ENCODE measurements at places on chromosomes 5 and 9.

DNA sequence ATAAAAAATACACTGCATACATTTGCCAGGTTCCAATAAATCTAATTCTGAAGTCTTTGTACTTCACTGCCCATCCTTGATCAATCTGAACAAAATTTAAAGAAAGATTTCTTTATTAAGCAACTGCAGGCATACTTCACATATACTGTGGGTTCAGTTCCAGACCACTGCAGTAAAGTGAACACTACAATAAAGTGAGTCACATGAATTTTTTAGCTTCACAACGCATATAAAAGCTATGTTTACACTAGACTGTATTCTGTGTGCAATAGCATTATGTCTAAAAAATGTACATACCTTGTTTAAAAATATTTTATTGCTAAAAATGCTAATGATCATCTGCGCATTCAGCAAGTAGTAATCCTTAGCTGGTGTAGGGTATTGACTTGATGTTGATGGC, 52.1 kb downstream of the SSBP2 start:
- DNase-seq: no peak

DNA sequence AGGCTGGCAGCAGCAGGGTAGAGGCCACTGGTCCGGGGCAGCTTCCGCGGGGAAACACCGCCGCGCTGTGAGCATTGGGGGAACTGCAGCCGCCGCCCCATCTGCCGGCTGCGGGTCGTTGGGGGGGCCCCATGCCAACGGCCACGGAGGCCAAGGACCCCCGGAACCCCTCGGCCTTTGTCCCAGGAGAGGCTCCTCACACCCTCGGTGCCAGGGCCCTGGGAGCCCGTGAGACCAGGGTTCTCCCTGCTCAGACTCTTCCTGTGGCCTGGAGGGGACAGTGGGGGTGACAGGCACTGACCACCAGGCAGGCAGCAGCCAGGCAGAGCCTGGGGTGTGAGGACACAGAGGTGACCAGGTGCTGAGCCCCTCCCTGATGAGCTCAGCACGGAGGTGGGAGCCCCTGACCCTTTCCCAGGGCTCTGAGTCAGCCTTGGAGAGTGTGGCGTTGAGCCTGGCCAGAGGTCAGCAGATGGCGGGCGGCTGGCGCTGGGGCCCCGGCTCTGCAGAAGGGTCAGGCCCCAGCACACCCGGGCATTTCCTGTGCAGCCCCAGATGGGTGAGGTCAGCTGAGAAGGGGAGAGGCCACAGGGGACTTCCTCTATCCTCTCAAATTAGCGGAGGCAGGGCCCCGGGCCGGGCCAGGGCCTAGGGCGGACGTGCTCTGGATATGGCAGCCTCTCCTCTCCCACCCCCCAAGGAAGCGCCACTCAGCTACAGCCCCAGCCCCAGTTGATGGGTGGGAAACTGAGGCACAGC, 17.9 kb upstream of the EGFL7 start:
- DNase-seq: no peak

GRCh38 chr9:91775011-91775707, 174.9 kb downstream of the ROR2 start:
- DNase-seq: no peak

DNA sequence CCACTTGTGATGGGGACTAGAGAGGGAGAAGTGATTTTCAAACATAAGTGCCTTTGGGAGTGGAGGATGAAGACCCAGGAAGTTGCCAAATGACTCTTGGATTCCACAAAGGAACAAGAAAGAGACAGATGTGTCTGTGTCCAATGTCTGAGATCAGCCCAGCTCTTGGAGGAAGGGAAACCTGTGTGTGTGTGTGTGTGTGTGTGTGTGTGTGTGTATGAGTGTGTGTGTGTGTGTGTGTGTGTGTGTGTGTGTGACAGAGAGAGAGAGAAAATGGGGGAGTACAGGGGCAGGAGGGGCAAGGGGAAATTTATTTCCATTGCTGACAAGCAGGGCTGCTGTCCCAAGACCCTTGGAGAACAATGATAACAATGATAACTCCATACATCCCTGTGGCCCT, 72.0 kb downstream of the PSD2 start:
- DNase-seq: no peak

GRCh38 chr5:37988454-37989046, 148.7 kb upstream of the GDNF start:
- no peak for DNase-seq

GRCh38 chr9:16258708-16259107, 611.8 kb downstream of the BNC2 start:
- no peak for DNase-seq

DNA sequence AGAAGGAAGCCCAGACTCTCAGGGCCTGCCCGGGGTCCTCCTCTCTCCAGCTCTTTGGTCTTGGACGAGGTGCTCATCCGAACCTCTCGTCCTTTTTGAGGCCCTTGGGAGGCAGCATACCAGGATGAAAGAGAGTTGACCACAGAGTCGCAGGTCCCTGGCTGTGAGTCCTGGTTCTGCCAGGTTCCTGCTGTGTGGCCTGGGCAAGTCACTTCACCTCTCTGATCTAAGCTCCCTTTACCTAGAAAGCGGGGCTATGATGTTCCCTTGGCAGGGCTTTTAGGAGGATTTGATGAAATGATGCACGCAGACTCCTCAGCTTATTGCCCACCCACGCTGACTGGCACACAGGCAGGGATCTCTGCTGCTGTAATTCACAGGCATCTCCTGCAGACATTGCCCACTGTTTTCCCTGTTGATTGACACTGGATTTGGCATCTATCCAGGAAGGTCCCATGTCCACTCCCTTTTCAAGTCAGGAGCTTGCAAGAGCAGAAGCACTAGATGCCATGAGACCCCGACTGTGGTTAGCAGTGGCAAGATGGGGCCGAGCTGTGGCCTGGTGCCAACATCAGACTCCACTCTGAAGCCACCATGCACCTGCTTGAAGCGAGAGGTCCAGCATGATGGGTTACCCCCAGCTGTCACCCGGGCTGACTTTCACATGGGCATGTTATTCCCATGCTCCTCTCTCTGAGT, 71.5 kb downstream of the MACROH2A1 start:
- no peak for DNase-seq

- no peak for DNase-seq
These were observed 124.6 kb downstream of the CAMK4 start for GRCh38 chr5:111348661-111349329.

DNA sequence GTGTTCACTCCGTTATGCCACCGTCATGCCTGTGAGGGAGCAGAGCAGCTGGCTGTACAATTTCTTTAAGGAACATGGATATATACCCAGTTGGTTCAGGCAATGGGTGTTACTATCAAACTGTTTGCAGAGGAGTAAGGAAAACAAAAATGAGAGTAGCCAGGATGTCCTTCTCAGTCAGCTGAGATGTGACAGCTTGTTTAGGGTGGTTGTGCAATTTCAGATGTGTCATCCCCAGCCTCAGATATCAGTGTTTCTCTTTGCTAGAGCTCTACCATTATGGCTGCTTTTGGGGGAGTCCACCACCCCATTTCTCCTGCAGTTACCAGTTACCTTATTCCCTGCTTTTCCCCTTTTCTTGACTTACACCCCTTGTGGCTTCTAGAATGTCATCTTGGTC, 135.2 kb upstream of the SLC24A2 start:
- no peak for DNase-seq

DNA sequence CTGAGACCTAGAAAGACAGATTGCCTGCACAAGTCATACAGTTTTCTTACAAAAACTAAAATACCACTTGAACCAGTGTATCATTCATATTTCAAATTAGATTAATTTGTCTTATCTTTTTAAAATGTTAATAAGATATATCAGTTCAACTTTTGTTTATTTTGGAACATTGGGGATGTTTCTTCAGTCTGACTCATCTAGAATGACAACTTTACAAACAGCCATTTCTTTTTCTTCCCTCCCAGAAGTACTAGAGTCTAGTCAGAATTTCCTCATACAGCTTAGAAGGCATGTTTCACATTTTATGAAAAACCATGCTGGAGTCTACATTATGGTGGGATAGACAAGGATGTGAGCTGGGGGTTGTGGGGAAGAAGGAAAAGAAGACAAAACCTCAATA, 262.5 kb downstream of the NFIB start:
- DNase-seq: no peak

- DNase-seq: no peak
These were observed 372.1 kb downstream of the DTWD2 start for GRCh38 chr5:118616281-118616680.

GRCh38 chr5:150525163-150525562, 17.2 kb downstream of the NDST1 start:
- no peak for DNase-seq

DNA sequence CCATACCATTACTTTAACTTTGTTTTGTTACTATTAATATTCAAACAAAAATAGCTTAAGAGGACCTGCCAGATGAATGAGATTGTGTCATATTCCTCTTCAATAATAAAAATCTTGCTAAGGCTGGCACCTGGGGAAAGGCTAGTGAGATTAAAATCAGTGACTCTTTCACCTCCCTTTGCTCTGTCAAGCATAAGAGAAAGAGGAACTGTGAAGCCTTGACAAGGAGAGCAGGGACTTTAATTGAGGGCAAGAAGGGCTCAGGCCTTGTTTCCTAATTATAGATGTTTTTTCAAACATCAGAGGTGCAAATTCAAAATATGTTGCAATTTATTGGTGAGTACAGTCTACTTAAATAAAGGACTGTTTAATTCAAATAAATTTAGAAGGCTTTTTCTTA, 91.7 kb downstream of the SPATA31D1 start:
- DNase-seq: no peak

DNA sequence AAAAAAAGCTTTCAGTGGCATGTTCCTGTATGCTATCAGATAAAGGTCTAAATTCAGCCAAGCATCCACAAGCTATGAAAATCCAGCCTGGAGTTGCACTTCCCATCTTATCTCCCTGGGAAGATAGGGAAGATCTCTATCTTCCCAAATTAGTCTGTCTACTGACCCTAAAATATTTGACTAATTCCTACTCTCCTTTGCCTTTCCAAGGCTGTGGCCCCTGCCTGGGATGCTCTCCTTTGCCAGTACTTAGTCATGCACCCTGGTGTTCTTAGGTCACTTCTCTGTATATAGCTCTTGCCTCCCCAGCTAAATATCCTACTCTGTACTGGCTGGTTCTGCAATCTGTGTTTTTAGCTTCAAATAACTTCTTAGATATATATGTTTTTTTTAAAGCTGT, 44.0 kb upstream of the PLPP1 start:
- DNase-seq: no peak

DNA sequence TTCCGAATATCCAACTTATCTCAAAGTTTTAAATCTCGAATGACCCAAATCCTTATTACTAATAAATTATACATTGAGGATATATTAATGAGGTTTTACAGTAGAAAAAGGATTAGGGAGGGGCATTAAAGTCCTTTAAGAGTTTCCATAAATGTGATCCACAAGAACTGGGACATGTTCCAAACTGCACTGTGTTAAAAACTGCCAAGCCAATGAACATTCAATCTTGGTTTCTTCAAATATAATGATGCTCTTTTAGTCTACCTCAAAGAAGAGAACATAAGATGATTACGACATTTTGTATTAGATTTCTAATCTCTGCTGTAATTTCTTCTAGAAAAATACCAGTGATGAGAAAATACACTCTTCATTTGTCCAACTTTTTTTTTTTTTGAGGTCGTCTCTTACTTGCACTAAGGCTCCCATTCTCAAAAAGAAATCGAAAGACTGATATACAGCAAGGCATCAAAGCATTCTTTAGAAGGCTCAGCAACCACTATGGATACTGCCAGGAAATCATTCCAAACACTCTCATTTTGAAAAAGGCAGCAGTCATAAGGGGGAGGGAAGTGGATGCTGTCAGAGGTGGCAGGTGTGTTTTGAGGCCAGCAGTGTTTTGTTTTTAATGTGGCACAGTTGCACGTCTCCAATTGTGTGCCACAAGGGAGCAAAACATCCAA, 1.7 kb downstream of the PTAR1 start:
- no peak for DNase-seq

GRCh38 chr5:100828071-100828897, 74.8 kb downstream of the ST8SIA4 start:
- no peak for DNase-seq

GRCh38 chr5:123455640-123456039, 32.4 kb upstream of the CEP120 start:
- no peak for DNase-seq

DNA sequence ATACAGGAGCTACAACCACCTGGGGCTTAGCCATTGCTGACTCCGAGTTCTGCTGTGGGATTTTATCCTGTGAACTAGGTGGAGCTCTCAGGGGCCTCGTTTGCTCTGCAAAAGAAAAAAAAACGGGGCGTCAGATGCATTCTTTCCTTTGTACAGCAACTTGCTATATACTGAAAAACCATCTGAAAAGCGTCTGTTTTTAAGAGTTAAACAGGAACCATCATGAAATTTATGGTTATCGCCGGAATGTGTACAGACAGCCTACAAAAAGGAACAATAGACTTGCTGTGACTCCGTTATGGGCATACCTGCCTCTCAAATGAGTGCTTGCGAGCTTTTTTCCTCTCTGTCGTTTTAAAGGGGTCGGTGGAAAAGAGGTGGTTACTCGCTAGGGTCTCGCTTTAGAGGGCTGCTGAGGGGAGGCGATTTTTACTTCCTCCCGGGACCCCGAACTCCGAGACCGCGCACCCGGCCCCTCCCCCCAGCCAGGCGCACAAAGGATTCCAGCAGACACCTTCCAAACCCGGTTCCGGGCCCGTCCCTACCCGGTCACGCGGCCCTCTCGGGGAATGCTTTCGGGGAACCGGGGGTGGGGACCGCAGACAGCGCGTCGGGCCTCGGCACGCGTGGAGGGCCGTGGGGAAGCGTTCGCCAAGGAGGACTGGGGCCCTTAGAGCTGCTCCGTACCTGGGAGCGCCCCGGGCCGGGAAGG, 826 bp downstream of the PAIP1 start:
- DNase-seq: peak; percentile 74

GRCh38 chr5:128264564-128265360, 181.2 kb downstream of the SLC12A2 start:
- DNase-seq: no peak

DNA sequence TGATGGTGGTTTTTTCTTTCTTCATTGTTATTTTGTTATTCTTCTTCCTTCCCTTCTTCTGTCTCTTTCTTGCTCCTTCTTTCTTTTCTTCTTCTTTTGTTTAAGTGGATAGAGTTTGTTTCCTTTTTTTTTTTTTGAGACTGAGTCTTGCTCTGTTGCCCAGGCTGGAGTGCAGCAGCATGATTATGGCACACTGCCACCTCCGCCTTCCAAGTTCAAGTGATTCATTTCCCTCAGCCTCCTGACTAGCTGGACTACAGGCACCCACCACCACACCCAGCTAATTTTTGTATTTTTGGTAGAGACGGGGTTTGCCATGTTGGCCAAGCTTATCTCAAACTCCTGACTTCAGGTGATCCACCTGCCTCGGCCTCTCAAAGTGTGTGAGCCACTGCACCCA, 40.3 kb downstream of the JAK2 start:
- DNase-seq: no peak

- DNase-seq: no peak
These were observed 60.0 kb upstream of the RARS1 start for GRCh38 chr5:168426007-168426863.

All from coronary artery (tissue), 2 donors.